ENCODE measurements at places on chromosomes 7 and 10. TPM values are rescaled to one million over a fixed set of nuclear protein-coding genes. Genes with fewer than 3 reads are reported as not detected.

DNA sequence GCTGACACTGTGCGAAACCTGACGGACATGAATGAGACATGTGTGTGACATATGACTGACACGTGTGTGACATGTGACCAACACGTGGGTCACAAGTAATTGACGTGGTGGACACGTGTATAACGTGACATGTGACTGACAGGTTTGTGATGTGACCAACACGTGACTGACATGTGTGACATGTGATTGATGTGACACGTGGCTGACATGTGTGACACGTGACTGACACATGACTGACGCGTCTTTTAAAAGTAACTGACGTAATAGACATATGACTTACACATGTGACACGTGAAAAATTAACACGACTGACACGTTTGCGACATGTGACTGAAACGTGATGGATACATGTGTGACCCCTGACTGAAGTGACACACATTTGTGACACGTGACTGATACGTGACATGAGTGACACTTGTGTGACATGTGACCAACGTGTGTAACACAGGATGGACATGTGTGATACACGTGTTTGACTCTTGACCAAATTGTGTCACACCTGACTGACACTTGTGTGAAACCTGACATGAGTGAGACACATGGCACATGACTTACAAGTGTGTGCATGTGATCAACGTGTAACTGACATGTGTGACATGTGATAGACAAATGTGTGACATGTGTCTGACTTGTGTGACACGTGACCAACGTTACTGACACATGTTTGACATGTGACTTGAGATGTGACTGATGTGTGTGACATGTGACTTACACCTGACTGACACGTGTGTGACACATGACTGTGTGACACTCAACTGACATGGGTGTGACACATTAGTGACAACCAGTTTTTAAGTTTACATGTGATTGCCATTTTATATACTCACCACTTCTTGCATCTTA is 56.9 kb downstream of the ZNF92 start:
- H3K4me1 ChIP-seq: no peaks in the 10 kb centered on the region
- H3K4me3 ChIP-seq: no peak overlapping the region
- H3K36me3 ChIP-seq: no peaks in the 10 kb centered on the region
- DNase-seq: no peak
- no peaks in the 10 kb centered on the region for H3K27me3 ChIP-seq
- H3K27ac ChIP-seq: no peak overlapping the region

- H3K4me1 ChIP-seq: no peaks in the 10 kb centered on the region
- no peak overlapping the region for H3K27ac ChIP-seq
- DNase-seq: no peak
- H3K36me3 ChIP-seq: no peaks in the 10 kb centered on the region
- no peaks in the 10 kb centered on the region for H3K27me3 ChIP-seq
- no peak overlapping the region for H3K4me3 ChIP-seq
Observed at GRCh38 chr7:80175744-80176143, 41.1 kb downstream of the GNAI1 start.

DNA sequence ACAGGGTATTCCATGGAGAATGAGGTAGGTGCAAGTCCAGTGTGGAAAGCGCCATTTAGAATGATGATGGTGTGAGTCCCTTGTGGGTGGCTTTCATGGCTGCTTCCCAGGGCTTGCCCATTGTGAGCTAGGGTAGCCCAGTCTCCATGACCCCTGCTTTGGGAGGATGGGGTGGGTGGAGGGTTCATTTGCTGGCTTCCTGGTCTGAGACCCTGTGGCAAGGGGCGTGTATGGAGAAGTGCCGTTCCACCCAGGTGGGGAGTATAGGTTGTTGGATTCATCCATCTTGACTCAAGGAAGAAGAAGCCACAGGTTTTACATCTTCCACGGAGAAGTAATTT is 27.7 kb downstream of the CCM2 start:
- no peak overlapping the region for H3K4me3 ChIP-seq
- no peaks in the 10 kb centered on the region for H3K4me1 ChIP-seq
- no peak overlapping the region for H3K27ac ChIP-seq
- H3K36me3 ChIP-seq: no peaks in the 10 kb centered on the region
- no peaks in the 10 kb centered on the region for H3K27me3 ChIP-seq
- no peak for DNase-seq

WASL gene
- 52.1 TPM for total RNA-seq

ZC3HAV1L gene
- 31.7 TPM for total RNA-seq

Measured in thyroid gland (tissue), 4 donors.